Iris pigment epithelial cell (primary cell): ENCODE measurements at places on chromosomes 16 and 17.

DNA sequence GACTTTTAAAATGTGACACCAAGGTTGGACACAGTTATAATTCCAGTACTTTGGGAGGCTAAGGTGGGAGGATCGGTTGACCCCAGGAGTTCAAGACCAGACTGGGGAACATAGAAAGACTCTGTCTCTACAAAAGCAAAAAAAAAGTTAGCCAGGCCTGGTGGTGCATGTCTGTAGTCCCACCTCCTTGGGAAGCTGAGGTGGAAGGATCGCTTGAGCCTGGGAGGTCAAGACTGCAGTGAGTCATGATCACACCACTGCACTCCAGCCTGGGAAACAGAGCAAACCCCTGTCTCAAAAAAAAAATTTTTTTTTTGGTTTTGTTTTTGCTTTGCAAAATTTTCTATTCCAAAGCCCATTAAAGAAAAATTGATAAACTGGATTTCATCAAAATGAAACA lies 281.4 kb downstream of the BCAS3 start:
- DNase-seq: peak; percentile 40

GRCh38 chr16:50884066-50884860 lies 142.4 kb downstream of the CYLD start:
- DNase-seq: no peak

- DNase-seq: no peak
Observed at GRCh38 chr17:39349246-39349645, 52.2 kb downstream of the FBXL20 start.

DNA sequence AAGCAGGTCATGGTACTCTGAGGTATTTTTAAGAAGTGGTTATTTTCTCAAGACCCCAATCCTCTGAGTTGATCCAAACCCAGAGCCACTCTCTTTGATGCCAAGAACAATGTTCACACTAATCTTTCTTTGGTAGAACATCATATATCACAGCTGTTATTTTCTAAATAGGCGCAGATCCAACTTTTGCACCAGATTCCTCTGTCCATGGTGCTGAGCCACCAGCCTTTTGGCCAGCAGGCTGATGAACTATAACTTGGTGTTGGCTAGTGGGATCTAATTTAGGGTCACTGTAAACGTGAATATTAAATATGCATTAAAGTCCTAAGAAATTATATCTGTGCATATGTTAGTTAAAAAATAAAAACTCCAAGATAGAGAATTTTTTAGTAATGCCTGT lies 7.0 kb upstream of the ZKSCAN2 start:
- peak; percentile 9 for DNase-seq

DNA sequence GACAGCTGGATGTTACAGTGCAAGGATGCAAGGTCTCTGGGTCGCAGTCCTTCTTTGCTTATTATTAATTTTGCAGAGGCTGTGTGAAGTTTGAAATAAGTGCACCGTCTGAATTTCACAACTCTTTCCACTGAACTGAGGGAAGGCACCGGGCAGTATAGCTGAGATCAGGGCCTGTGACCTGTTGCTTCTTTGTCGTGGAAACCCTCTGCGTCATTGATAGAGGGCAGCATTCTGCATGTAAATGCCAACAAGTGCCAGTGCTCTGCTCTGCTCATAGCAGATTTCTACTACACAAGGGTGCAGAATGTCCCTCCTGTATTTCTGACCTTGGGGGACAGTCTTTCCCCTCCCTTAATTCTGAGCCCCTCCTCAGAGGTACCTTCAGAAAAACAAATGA lies 26.0 kb downstream of the CD300LF start:
- no peak for DNase-seq

DNA sequence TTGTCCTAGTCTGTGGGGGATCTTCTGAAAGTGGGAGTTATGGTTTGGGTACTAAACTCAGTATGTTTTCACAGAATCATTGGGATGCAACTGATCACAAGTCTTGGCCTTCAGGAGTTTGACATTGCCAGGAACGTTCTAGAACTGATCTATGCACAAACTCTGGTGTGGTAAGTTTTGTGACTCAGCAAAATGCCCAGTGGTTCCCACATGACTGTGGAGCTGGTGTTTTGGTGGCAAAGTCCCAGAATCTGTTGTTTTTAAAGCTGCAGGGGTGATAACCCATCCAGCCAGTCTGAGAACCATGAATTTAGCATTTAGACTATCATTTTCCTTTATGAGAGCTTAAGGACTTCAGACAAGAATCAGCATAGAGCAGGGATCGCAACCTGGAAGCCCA lies 40.6 kb downstream of the GDE1 start:
- DNase-seq: peak; percentile 10

DNA sequence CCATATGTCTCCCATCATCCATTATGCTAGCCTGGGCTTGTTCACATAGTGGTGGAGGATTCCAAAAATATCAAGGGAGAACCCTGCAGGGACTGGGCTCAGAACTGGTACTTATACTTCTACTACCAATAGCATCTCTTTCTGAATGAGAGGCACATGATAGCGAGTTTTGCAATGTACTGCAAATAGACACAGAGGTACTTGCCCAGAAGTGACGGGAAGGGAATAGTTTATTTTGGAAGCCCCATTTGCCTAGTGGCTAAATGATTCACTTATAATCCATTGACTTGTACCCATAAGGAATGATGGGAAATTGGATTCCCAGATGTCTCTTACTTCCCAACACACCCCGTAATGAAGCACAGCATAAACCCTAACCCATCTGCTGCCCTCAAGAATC lies 124.8 kb upstream of the ERCC4 start:
- DNase-seq: no peak

- DNase-seq: no peak
Observed at GRCh38 chr16:80616362-80616761, 75.6 kb downstream of the DYNLRB2 start.
